GM23248 (cell line): ENCODE measurements at places on chromosomes 3 and 15.

DNA sequence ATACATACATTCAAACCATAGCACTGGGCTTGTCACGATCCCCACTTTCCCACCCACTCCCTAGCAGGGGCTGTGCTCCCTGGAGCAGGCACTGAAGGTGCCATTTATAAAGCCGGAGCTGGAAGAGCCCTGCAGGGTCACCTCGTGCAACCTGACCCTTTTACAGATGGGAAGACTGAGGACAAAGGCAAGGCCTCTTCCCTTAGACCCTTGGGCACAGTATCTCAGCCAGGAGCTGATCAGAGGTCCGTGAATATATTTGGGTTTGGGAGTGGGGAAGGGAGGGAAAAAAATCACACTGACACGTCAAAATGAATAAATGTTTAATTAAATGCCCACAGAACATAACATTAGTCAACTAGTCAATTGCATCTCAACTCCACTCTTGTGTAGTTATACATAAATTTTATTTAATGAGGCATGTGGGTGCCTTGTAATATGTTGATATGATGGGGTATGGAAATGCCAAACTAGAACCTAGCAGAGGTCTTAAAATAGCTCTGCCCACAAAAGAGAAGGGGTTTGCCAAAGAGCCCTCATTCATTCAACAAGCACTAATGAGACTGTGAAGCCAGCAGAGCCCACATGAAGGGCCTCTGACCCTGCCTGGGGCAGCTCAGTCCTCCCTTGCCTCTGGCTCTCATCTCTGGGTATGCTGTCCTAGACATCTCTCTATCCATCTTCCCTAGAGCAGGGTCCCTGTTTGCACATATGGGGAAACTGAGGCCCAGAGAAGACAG is 119.4 kb downstream of the NUP210 start:
- no peaks in the 10 kb centered on the region for H3K4me1 ChIP-seq
- H3K27me3 ChIP-seq, result 0 out of 2 replicates have a peak, but pooled peaks cover 5% of the 10 kb centered on the region
- DNase-seq, result no peak
- no peaks in the 10 kb centered on the region for H3K36me3 ChIP-seq
- H3K27ac ChIP-seq, result no peak overlapping the region

DNA sequence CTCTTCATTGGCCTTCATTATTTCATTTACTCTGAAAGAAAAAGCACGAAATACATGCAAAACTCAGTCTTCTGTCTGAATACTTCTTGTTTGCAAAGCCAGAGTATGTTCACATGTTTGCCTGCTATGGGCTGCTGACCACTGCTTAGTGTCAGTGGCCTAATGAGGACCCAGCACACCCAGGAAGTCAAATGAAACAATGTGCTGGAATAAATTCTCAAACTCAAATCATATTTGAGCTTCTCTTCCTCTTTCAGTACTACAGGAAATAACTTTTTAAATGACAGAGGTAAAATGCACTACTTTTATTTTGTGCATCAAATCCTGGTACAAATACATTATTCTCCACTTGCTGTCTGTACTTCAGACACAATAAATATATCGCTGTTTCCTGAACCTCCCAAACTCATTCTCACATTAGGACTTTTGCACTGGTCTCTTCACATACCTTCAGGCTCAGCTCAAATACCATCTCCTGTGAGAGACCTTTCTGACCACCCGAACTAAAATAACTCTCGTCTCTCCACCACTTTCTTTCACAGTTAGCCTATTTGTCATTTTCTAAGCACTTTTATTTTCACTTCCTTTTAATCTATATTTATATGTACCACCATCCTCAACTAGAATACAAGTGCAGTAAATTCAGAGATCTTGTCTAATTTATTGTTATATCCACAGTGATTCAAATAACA is 176.8 kb downstream of the TUSC7 start:
- no peak overlapping the region for H3K27ac ChIP-seq
- no peaks in the 10 kb centered on the region for H3K36me3 ChIP-seq
- no peaks in the 10 kb centered on the region for H3K27me3 ChIP-seq
- H3K4me3 ChIP-seq, result no peak overlapping the region

- no peaks in the 10 kb centered on the region for H3K4me1 ChIP-seq
- H3K36me3 ChIP-seq, result no peaks in the 10 kb centered on the region
- H3K4me3 ChIP-seq, result no peak overlapping the region
- no peaks in the 10 kb centered on the region for H3K27me3 ChIP-seq
- DNase-seq, result no peak
Measured at GRCh38 chr3:85740561-85740960, 781.8 kb downstream of the CADM2 start.

DNA sequence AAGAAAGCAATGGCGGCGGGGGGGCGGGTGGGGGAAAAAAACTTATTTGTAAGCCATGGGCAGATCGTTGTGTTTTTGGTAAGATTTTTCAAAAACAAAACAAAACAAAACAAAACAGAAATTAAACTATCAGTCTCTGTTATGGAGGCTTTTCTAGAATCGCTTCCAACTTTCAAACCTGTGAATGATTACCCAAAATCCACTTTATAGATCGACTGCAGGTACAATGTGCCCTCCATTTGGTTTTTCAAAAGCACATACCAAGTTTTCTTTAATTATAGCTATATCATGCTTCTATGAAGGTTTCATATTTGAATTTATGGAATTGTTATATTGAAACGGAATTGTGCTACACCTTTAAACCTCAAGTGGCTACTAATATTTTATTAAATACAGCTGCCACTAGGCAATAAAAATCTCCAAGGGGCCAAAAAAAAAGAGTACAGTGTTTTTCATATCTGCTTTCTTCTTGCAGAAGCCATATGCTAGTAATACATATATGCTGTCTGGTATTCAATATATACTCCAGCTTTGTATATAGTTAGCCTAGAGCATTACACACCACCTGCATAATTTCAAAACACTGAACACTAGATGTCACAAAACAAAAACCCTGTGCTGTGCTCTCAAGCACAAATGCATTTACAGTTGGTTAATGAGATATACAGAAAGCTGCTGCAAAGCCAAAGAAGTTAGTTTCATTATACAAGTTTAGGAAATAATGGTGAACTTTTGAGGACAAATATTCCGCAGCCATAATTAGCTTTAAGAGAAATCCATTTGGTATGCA is 683.8 kb upstream of the NR2F2 start:
- no peak overlapping the region for H3K4me3 ChIP-seq
- no peak overlapping the region for H3K27ac ChIP-seq
- no peak for DNase-seq
- H3K27me3 ChIP-seq, result no peaks in the 10 kb centered on the region
- no peaks in the 10 kb centered on the region for H3K4me1 ChIP-seq

DNA sequence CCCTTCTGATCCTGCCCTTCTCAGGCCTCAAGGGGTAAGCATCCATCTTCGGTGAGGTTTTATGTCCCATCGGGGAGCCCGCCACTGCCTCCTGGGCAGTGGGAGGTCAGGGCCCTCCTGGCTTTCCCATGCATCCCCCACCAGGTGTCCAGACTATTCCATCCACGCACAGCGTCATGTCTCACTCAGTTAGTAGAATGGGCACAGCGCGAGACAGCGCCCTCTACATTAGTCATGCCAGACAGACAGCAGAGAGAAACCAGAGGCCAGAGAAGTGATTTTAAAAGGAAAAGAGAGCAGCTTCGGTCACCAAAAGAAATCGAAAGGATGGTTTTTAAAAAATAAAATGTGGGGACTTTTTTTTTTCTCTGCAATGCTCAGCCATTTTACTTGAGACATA is 49.8 kb downstream of the ZDHHC3 start:
- no peak overlapping the region for H3K4me3 ChIP-seq
- no peak overlapping the region for H3K27ac ChIP-seq
- no peaks in the 10 kb centered on the region for H3K27me3 ChIP-seq
- peaks cover 10% of the 10 kb centered on the region; the same call in 1 of the 2 replicates for H3K36me3 ChIP-seq
- DNase-seq, result no peak

GRCh38 chr15:36643551-36643950 is 64.1 kb downstream of the CDIN1 start:
- no peaks in the 10 kb centered on the region for H3K4me1 ChIP-seq
- DNase-seq, result no peak
- no peak overlapping the region for H3K27ac ChIP-seq
- H3K36me3 ChIP-seq, result no peaks in the 10 kb centered on the region

GRCh38 chr15:62938825-62939224 is 103.7 kb upstream of the TPM1 start:
- H3K27ac ChIP-seq, result no peak overlapping the region
- H3K27me3 ChIP-seq, result no peaks in the 10 kb centered on the region
- peaks cover 50% of the 10 kb centered on the region for H3K4me1 ChIP-seq

GRCh38 chr3:172319595-172319994 is 128.7 kb downstream of the GHSR start:
- H3K27me3 ChIP-seq, result no peaks in the 10 kb centered on the region
- peaks cover 24% of the 10 kb centered on the region for H3K36me3 ChIP-seq
- H3K4me1 ChIP-seq, result peaks cover 62% of the 10 kb centered on the region
- DNase-seq, result no peak
- H3K4me3 ChIP-seq, result no peak overlapping the region

DNA sequence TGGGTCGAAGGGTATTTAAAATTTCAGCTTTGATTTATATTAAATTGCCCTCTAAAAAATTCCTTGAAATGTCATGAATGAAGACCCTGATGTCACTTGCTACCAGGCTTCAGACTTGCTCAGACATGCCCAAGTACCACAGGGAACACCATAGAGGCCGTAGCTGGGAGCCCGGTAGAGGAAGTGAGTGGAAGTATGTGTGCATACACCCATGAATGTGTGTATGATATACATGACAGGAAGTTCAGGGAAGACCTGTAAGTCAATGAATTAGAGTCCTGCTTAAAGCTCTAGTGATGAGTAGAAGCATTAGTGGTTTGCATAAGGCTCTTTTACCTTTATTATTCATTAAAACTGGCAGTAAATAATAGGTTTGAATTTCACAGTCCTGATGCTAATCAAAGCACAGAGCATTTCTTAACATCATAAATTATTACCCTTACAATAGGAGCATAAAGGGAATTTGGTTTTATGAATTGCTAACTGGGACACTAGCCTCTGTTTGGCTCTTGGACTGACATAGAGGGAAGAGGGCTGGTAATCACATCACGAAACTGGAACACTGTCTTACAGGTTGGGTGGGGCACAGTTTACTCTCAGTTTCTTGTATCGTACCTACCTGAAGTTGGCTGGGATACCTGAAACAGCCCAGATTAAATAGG is 144.4 kb downstream of the CHST2 start:
- no peaks in the 10 kb centered on the region for H3K27me3 ChIP-seq
- H3K4me3 ChIP-seq, result no peak overlapping the region
- no peaks in the 10 kb centered on the region for H3K36me3 ChIP-seq

DNA sequence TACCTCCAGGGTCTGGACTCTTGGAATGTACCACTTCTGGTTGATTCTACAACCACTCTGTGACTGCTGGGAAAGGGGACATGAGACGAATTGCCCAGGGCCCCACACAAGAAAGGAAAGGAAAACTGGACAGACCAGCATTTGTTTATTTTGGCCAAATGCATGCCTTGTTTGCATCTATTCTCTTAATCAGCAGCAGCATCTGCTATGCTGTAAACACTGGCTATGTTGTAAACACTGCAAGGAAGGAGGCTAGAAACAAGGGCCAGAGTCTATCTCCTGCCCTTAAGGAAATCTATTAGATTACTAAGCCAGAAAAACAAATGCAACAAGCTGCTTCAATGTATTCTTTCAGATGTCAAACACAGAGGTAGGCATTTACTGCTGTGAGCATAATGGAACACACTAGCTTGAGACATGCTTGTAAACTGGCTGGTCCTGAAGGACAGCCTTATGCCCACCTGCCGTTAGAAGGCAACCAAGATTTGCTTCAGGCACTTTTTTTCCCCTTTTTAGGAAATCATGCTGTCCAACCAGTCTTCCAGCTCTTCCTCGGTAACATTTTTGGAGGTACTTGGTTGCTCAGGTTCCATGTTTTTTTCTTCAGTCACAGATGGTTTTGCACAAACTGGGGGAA is 102.1 kb upstream of the CHRM5 start:
- H3K36me3 ChIP-seq, result no peaks in the 10 kb centered on the region
- peaks cover 9% of the 10 kb centered on the region for H3K4me1 ChIP-seq
- H3K27me3 ChIP-seq, result no peaks in the 10 kb centered on the region
- no peak overlapping the region for H3K4me3 ChIP-seq

DNA sequence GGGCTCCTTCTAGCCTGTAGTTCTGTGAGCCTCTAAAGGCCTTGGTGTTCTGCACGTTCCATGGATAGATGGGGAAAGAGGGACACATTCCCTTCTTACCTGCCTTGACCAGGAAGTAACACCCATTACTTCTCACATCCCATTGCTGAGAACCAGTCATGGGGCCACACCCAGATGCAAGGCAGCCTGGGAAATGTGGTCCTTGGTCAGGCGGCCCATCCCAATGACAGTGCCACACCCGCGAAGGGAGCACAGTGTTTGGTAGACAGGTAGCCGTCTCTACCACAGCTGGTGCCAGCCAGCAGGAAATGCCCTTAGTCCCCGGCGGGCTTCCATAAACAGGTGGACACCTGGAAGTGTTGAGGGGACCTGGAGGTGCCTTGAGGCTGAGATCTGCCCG is 23.2 kb upstream of the LCTL start:
- no peak for DNase-seq
- H3K27ac ChIP-seq, result no peak overlapping the region
- H3K36me3 ChIP-seq, result no peaks in the 10 kb centered on the region

GRCh38 chr3:58996730-58997129 is 53.1 kb downstream of the CFAP20DC start:
- no peaks in the 10 kb centered on the region for H3K27me3 ChIP-seq
- no peak overlapping the region for H3K4me3 ChIP-seq
- peaks cover 29% of the 10 kb centered on the region for H3K4me1 ChIP-seq
- no peaks in the 10 kb centered on the region for H3K36me3 ChIP-seq
- H3K27ac ChIP-seq, result no peak overlapping the region
- no peak for DNase-seq

- H3K36me3 ChIP-seq, result no peaks in the 10 kb centered on the region
- no peak overlapping the region for H3K27ac ChIP-seq
- H3K27me3 ChIP-seq, result no peaks in the 10 kb centered on the region
- no peaks in the 10 kb centered on the region for H3K4me1 ChIP-seq
Measured at GRCh38 chr3:131444180-131444579, 58.6 kb downstream of the MRPL3 start.

DNA sequence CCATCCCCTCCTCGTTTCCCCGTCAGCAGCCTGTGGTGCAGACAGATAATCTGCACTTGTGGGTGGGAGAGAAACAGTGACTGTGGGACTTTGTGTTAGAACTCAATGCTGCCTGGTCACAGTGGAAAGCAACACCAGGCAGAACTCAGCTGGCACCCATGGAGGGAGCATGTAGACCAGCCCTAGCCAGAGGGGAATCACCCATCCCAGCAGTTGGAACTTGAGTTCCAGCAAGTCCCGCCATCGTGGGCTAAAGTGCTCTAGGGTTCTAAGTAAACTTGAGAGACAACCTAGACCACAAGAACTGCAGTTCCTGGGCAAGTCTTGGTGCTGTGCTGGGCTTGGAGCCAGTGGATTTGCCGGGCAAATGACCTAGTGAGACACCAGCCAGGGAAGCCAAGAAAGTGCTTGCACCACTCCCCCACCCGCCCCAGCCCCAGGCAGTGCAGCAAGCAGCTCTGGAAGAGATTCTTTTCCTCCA is 24.4 kb downstream of the ISG20 start:
- H3K4me1 ChIP-seq, result peaks cover 31% of the 10 kb centered on the region
- DNase-seq, result peak; percentile 33
- no peak overlapping the region for H3K27ac ChIP-seq
- H3K36me3 ChIP-seq, result no peaks in the 10 kb centered on the region
- no peaks in the 10 kb centered on the region for H3K27me3 ChIP-seq
